ENCODE measurements at places on chromosomes 13 and 19.

DNA sequence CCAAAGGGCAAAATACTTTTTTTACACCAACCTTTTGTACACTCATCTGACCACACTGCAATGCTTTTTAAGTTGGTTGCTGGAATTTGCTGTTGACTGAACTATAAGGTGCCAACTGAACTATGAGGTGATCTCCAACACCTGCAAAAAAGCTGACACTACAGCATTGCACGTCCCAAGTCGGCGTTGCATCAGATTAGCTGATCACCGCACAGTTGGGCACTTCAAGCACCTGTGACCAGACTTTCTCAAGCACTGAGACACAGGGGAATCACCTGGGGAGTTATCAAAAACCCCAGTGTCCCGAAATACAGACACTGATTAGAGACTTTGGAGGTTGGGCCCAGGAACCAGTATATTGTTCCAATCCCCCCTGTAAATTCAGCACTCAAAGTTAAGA is 1.1 kb downstream of the NLRP11 start:
- no peak for DNase-seq

DNA sequence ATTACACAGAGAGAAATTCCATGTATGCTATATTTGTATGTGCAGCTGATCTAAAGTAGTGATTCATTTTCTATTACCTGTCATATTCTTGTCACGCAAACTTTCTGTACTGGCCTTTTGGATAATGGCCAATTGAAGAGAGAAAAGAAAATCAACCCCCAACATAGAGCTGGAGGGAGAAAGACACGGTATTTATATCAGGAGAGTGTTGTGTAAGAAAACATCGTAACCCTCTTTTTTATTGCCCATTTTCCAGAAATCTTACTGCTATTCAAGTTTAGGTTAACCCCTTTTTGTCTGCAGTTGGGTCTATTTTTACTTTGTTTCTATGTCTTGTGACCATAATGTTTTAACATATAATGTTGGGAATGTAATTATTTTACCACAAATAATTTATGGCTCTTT is 27.9 kb downstream of the DGKH start:
- DNase-seq: no peak

- DNase-seq: no peak
Measured at GRCh38 chr13:87814403-87814802, 143.2 kb downstream of the SLITRK5 start.

- DNase-seq: no peak
Measured at GRCh38 chr19:39765091-39766076, 13.3 kb upstream of the LEUTX start.

- DNase-seq: no peak
Measured at GRCh38 chr19:49637821-49638738, 1.9 kb downstream of the RRAS start.

DNA sequence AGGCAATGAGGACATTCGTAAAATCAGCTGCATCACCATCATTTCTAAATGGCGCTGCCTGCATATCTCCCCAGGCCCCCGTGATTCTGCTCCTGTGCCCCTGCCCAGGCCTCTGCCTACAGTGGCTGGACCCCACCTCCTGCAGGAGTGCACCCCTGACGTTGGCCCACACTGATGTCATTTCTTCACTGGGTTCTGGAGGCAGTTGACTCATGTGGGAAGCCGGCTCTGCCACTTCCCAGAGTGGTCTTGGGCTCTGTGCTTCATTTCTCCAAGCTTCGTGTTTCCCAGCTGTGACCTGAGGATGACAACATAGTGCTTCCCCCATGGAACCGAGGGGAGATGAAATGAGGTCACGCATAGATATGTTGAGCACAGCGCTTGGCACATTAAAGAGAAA is 19.9 kb downstream of the CCNE1 start:
- DNase-seq: no peak
